Tongue (tissue), 3 donors: ENCODE measurements at places on chromosomes 2 and 18.
A peak's percentile ranks its signal among the peaks of the same experiment; 100 is the strongest.

DNA sequence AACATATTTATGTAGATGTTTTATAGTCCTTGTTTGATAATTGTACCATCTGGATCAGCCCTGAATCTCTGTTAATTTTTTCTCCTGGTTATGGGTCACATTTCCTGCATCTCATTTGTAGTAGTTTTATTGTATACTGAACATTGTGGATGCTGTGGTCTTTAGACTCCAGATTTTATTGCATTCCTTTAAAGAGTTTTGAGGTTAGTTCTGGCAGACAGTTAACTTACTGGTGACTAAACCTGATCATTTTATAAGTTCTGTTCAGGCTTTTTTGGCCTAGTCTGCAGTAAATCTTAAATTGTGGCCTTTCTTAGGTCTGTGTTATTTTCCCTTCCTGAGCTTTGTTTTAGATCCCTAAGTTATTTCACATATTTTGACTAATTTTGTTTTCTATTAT is 84.3 kb downstream of the FANCL start:
- no peak for DNase-seq

DNA sequence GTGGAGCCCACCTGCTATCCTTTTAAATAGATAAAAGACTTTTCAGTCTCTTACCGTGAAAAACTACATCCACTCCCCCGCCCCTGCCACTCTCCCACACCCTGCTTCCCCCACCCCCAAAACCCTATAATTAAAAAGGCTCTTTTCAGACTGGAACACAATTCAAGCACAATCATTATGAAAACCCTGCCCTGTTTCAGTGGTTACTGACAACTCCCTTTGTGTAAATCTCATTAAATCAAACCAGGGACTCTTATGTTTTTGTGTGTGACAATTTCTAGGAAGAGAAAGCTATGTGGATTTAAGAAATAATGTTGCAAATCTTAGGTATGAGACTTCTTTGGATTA is 21.0 kb upstream of the ZNF532 start:
- DNase-seq: no peak

DNA sequence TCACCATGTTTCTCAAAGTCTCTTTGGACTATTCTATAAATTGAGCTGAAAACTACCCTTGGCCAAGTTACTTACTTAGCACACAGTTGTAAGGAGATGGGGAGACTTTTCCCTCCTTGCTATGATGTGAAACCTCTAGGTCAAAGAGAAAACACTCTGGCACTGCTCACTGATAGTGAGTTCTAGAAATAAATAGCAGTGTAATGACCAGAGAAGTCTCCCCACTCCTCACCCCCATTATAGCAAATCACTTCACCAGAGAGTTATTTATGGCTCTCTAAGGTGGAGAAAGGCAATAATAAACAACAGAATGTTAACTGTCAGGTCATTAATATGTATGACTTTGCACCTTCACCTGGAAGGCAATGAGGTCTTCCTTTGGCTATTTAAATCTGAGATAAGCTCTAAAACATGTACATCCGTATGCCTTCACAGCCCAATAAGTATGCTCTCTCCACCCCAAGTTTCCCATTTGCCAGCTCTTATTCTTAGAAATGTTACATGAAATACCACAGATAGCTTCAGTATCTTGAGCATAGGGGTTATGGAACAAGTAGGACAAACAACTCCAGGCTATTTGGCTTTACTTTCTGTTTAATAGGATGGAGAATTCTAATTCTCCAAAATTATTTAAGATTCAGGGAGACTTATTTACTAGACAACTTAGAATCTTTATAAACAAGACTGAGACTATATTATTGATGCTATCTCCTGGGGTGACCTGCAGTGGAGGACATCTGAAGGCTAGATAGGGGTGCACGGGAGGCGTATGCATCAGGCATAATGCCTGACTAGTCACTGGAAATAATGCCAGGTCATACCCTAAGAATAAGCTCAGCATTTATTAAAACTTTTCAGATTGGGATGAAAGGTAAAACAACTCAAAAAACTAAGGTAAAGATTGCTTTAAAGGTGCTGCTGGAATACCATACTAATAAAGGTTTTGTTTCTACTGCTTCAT is 65.3 kb upstream of the DTNB start:
- DNase-seq: no peak

- DNase-seq: no peak
Observed at GRCh38 chr2:120846406-120847095, 110.9 kb downstream of the GLI2 start.

DNA sequence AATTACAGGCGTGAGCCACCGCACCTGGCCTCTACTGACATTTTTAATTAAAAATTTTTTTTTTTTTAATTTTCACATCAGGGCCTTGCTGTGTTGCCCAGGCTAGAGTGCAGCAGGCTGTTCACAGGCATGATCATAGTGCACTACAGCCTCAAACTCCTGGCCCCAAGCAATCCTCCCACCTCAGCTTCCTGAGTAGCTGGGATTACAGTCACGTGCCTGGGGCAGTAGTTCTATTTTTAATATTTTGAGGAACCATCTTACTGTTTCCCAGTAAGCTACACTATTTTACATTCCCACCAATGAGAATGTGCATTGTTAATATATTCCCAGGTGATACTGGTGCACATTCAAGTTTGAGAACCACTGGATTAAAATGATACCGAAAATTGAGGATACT is 92.7 kb downstream of the WDSUB1 start:
- DNase-seq: no peak

- no peak for DNase-seq
Observed at GRCh38 chr2:61419129-61419528, 51.8 kb downstream of the USP34 start.

DNA sequence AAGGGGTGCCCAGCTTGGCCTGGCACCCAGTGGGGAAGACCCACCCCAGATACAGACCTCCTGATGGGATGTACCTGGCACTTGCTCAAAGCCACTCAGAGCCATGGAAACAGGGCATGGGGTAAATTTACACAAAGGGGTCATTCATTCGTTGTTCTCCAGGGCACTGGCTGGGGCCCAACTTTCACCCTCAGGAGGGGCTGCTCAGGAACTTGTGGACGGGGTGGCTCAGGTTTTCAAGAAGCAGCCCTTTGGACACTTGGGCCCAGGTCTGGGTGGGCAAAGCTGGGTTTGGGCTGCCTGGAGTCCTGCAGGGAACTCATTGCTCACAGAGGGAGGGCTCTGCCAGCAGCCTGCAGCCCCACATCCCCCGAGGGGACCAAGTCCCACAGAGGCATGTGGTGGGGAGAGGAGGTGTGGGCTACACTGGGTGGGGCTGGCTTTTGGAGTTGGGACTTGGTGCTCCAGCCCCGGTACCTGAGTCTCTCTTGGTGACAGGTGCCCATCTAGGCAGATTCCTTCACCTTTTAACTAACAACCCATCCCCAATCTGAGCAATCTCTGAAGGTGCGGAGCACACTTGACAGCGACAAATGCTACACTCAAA is 172.3 kb downstream of the CELF4 start:
- DNase-seq: no peak

- no peak for DNase-seq
Observed at GRCh38 chr2:108407864-108408729, 30.3 kb downstream of the SULT1C4 start.

- peak; percentile 59 for DNase-seq
Observed at GRCh38 chr18:69840445-69840844, 107.2 kb downstream of the CD226 start.

DNA sequence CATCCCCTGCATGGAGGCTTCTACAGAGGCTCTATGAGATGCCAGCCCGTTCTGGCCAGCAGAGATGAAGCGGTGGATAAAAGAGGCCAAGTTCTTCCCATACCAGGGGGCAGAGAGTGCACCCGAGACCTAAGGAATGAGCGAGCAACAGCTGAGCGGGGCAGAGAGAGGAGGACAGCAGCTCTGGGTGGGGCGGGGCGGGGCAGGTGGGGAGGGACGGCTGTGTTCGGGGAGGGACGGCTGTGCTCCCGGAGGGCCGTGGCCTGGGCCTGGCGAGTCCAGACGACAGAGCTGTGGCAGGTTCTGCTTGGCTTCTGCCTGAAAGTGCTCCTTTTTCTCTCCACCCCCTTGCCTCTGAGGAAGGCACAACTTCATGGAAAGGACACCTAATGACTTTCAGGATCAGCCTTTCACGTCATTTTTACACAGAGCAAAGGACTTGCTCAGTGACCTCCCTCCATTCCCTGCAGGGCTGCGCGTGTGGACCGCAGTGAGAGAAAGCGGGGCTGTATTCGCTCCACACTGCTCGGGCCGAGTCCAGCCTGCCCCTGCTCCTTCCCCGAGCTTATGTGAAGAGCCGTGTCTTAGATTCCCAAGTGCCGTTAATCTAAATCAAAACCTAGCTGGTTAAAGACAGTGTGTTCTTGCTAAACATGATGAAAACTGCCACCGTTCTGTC is 232.9 kb downstream of the HDAC4 start:
- peak; percentile 70 for DNase-seq

GRCh38 chr2:48414196-48414595 is 115.8 kb upstream of the STON1 start:
- DNase-seq: no peak

- no peak for DNase-seq
Observed at GRCh38 chr2:28639092-28639691, 112.4 kb upstream of the PPP1CB start.
